ENCODE measurements at places on chromosomes 3 and 15.

DNA sequence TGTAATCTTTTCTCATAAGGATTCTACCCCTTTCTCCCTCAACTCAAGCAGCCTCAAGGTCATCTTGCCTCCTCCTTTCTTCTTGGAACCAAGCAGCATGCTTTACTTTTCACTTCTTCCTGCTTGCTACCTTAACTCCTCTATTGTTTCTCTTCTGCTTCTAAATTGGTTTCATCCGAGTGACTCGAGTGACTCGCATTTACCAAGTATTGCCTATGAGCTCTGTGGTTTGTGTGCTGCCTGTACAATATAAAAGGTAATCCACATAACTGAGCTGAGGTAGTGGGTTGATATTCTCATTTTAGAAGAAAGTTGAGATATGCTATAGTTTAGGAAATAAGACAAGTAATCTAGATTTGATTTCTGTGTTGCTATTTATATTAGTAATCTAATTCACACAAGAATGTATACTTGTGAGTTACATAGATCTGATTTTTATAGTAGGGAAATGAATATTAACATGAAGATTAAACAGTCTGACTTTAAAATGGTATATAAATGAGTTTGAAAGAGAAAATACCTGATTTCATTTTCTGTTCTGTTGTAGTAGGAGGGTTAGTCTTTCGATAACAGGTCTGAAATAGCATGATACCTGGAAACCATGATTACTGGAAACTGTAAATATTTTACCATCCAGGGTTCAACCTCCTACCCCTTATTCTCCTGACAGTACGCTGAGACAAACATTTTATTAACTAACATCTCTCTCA lies 5.5 kb downstream of the HHLA2 start:
- H3K27me3 ChIP-seq = no peaks in the 10 kb centered on the region
- H3K27ac ChIP-seq = no peak overlapping the region
- H3K36me3 ChIP-seq = no peaks in the 10 kb centered on the region
- no peaks in the 10 kb centered on the region for H3K4me1 ChIP-seq
- no peak for DNase-seq
- H3K4me3 ChIP-seq = no peak overlapping the region

DNA sequence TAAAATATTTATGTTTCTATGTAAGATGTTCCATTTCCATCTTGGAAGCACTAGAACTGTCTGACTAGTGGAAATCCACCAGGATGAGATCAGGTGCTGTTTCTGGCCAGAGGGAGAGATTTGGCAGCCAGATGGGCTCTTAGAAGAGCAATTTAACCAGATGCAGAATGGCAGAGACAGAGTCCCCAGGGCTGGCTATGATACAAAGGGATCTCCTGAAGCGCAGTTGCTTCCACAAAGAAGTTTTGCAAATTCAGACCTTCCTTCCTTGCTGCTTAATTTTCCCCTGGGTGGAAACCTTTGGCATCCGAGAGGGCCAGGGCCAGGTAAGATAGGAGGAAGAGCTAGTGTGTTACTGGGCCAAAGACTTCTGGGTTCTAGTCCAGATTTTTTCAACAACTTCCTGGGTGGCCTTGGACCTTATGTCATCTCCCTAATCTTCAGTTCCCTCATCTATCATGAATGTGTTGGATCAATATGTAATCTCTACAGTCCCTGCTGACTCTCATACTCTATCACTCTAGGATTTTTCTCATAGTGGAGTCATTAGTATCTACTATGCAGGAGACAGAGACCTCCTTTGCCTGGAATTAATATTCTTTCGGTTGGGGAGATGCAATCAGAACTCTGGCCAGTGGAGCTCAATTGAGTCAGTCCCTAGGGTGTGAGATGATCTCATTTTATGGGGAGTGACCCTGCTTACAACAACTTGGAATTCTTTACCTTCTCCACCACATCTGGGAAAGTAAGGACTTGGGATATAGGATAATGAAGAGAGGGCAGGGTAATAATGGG lies 41.1 kb upstream of the NDUFB4 start:
- H3K36me3 ChIP-seq = no peaks in the 10 kb centered on the region
- H3K4me1 ChIP-seq = peaks cover 8% of the 10 kb centered on the region
- DNase-seq = no peak
- no peak overlapping the region for H3K27ac ChIP-seq
- no peak overlapping the region for H3K4me3 ChIP-seq

DNA sequence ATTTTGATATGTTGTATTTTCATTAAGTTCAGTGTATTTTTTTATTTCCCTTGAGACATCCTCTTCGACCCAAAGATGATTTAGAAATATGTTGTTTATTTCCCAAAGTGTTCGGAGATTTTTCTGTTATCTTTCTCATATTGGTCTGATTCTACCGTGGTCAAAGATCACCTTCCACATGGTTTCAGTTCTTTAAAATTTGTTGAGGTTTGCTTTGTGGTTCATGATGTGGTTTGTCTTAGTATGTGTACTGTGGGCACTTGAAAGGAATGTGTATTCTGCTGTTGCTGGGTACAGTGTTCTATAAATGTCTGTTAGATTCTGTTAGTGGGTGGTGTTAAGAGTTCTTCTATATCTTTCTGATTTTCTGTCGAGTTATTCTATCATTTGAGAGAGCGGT lies 103.4 kb upstream of the FHIT start:
- H3K27ac ChIP-seq = no peak overlapping the region
- H3K4me3 ChIP-seq = no peak overlapping the region
- no peaks in the 10 kb centered on the region for H3K4me1 ChIP-seq
- no peaks in the 10 kb centered on the region for H3K27me3 ChIP-seq

DNA sequence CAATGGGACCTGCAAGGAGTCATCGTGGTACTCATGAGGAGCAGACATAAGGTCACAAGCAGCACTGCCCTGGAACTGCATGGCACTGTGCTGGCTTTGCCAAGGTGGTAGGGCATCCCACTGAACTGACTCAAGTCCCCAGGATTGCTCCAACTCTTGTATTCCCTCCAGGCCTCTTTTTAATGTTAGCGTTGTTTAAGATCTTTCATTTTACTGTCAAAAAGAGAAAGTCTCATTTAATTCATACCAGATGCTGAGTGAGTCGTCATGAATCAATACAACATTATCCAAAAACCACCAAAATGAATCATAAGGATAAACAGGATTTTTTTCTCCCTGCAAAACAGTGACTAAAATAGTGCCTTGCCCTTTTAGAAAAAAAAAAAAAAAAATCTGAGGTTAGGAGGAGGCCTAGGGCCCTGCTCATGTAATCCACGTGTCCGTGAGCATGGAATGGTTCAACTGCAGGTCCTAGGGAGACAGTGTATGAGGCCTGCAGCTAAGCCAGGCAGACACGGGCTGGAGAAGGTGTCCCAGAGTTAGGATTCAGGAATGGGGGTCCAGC lies 36.7 kb upstream of the BLM start:
- DNase-seq = no peak
- H3K4me3 ChIP-seq = no peak overlapping the region
- H3K27ac ChIP-seq = peak overlapping the region; percentile 21

GRCh38 chr3:176159796-176160195 lies 1037.5 kb downstream of the TBL1XR1 start:
- no peaks in the 10 kb centered on the region for H3K27me3 ChIP-seq
- no peaks in the 10 kb centered on the region for H3K36me3 ChIP-seq
- no peak for DNase-seq
- no peak overlapping the region for H3K4me3 ChIP-seq

GRCh38 chr3:13950042-13950441 lies 70.2 kb upstream of the WNT7A start:
- H3K36me3 ChIP-seq = no peaks in the 10 kb centered on the region
- no peak overlapping the region for H3K27ac ChIP-seq
- H3K27me3 ChIP-seq = no peaks in the 10 kb centered on the region
- H3K4me1 ChIP-seq = no peaks in the 10 kb centered on the region

- H3K4me3 ChIP-seq = peak within 1 kb of the TSS; percentile 39
- H3K27me3 ChIP-seq = no peaks in the 10 kb centered on the region
- H3K36me3 ChIP-seq = no peaks in the 10 kb centered on the region
- no peak for DNase-seq
Observed at GRCh38 chr3:44554626-44555592, at the start of gene ZKSCAN7. ZKSCAN7 (plus strand) TSS chr3:44555193; CDS start chr3:44557048, 1,855 bp downstream.

- no peak overlapping the region for H3K4me3 ChIP-seq
- no peaks in the 10 kb centered on the region for H3K27me3 ChIP-seq
- H3K4me1 ChIP-seq = peaks cover 8% of the 10 kb centered on the region
- H3K36me3 ChIP-seq = no peaks in the 10 kb centered on the region
Observed at GRCh38 chr3:115255197-115255585, 108.1 kb upstream of the ZBTB20 start.

- H3K27me3 ChIP-seq = no peaks in the 10 kb centered on the region
- H3K27ac ChIP-seq = no peak overlapping the region
- H3K4me3 ChIP-seq = no peak overlapping the region
- H3K36me3 ChIP-seq = no peaks in the 10 kb centered on the region
Observed at GRCh38 chr3:196700801-196701200, 11.2 kb downstream of the CEP19 start.

DNA sequence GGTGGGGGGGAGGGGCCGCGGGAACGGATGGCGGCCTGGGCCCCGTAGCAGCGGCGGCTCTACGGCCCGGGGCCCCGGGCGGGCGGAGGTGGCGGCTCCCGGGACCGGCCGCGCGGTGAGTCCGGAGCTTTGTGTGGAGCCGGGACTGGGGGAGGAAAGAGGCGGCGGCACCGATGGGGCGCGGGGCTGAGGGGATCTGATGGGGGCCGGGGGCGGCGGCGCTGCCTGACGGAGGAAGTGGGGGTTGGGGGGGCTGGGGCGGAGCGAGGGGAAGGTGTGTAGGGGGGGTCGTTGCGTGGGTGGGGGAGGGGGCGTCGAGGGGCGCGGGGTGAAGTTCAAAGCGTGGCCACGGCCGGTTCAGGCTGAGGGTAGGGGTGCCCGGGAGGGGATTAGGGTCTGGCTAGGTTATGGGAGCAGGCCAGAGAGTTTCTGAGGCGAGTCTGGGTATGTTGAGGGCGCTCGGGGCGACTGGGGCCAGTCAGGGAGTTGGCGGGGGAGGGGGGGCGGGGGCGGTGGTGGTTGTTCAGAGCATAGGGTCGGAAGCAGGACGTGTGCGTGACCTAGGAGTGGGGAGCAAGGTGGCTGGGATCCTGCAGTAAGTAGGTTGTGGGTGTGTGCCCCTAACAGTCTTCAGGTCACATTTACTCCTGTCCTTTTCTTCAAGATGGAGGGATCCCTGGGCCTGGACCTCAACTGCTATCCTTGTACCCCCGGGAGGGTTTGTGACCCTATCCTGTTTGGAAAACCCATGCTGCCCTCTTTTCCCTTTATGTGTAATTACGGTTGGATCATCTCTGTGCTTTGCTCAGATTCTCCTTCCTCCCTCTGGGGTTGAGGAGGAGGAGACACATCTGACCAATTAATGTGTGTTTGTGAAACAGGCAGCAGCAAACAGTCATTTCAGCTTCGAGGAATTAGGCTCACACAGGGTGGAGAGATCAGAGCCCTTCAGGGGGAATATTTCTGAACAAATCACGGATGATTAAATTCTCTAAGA lies 644 bp downstream of the ZNF609 start:
- H3K4me3 ChIP-seq = peak overlapping the region; percentile 37
- peaks cover 20% of the 10 kb centered on the region for H3K4me1 ChIP-seq
- H3K27ac ChIP-seq = peak overlapping the region; percentile 89
- peak; percentile 67 for DNase-seq
- H3K27me3 ChIP-seq = no peaks in the 10 kb centered on the region

- H3K4me3 ChIP-seq = no peak overlapping the region
- H3K4me1 ChIP-seq = no peaks in the 10 kb centered on the region
- H3K27ac ChIP-seq = no peak overlapping the region
- H3K36me3 ChIP-seq = no peaks in the 10 kb centered on the region
Observed at GRCh38 chr15:87866961-87867360, 389.6 kb downstream of the NTRK3 start.

DNA sequence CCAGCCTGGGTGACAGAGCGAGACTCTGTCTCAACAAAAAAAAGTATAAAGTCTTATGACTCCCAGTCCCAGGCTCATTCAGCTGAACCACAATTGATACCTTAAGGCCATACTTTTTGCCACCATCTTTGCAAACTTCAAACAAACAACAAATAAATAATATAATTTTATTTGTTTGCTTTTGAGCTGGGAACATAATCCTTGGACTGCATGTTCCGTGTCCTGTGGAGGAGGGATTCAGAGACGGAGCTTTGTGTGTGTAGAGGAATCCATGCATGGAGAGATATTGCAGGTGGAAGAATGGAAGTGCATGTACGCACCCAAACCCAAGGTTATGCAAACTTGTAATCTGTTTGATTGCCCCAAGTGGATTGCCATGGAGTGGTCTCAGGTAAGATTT lies 238.6 kb downstream of the ADAMTSL3 start:
- H3K4me1 ChIP-seq = peaks cover 9% of the 10 kb centered on the region
- H3K27me3 ChIP-seq = no peaks in the 10 kb centered on the region
- H3K27ac ChIP-seq = no peak overlapping the region
- H3K4me3 ChIP-seq = no peak overlapping the region

All from RWPE2 (cell line).